ENCODE measurements at places on chromosomes 2 and 18.

DNA sequence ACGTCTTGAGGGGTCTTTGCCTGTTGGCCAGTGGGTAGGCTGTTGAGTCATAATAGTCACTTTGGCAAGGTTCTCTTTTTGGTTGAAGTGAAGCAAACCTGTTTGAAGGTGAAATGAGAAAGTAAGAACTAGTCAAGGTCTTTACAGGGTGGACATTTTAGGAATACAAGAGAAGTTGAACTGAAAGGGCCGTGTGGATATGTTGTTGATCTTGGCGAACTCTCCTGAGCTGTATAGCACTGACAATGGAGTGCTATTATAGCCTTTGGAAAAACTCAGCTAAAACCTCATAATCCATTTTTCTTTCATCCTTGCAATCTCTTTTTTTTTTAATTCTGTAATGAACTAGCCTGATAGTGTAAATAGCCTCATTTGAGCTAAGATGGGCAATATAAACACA lies 248.1 kb downstream of the MEIS1 start:
- no peak for DNase-seq

DNA sequence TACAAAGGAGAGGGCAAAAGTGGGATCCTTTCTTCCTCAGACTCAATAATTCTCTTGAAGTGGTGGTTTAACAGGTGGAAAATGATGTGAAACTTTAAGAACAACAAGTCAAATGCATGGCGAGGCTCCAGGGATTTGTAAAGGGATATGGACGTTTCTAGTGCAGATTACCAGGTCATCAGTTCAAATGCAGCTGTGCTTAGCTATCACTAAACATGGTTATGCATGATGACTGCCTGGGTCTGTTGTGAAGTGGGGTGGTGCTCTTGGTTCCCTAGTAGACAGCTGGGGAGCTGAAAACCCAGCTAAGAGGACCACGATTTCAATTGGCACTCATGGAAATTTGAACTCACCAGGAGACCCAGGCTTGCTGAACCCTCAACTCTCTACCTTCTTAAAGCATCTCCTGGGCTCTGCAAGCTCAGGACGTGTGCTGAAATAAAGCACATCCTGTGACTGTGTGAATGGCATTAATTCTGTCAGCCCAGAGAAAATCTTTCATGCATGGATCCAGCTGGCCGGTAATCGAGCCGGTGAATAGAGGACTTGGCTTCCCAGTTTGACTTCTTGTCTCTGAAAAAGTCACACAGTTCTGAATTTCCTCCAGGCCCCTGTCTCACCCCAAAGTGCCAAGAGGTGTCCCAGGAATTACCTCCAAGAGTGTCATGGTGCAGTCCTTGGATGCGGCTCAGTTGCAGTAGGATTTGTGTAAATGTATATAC lies 146.1 kb downstream of the MTX2 start:
- DNase-seq: no peak

DNA sequence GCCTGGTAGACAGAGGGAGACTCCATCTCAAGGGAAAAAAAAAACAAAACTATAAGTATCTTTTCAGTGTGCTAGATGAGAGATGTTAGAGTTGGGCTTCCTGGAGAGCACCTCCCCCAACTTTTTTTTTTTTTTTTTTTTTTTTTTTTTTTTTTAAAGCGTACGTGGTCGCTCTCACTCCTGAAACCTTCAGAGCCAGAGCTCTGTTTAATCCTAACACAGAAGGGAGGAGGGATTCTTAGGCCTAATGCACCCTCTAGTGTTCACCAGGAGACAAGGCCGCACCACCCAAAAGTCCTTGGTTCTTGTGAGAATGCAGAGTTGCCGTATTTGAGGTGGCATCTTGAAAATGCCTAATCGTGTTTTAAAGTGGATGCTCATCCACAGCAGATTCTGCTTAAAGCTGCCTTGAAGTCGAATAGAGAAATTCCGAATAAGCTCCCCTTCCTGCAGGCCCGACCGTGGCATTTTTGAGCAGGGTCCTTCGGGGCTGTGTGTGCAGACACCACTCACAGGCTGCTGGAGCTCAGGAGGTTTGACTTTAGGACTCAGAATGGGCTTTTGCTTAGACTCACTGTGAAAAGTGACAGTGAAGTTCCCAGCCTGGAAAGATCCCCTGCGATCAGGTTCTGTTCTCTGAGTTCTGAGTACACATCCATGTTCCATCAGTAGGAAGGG lies 252.6 kb downstream of the AGAP1 start:
- peak; percentile 62 for DNase-seq

GRCh38 chr18:57059366-57059765 lies 87.5 kb upstream of the BOD1L2 start:
- no peak for DNase-seq

GRCh38 chr18:7608781-7609201 lies 41.7 kb downstream of the PTPRM start:
- no peak for DNase-seq

DNA sequence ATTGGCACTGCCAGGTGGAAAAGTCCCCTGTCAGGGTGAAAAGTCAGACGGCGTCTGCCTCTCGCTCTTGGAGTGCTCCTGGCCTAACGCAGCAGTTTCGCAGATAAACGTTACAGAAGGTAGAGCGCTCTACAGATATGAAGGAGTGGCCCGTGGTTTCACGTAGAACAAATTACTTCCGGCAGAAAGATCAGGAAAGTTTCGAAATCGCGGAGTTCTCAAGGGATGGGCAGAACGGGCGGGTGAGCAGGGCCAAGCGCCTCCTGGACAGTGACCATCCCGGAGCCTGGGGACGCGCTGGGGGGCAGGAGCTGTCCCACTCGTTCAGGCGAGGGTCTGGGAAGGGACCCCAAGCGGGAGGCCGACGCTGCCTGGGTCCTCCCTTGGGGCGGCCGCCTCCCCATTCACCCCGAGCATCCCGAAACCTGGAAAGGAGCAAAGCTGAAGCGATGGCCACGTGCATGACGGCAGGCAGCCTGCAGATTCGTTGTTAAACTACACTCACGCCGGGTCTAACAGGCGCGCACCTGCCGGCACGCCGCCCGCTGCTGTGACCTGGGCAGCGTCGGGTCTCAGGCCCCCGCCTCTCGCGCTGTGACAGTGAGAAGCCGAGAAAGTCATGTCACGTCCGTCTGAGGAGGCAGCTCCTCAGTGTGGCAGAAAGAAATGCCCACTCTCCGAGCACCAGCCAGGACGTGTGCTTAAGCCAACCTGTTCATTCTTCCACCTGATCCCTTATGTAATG lies 122.9 kb upstream of the SALL3 start:
- DNase-seq: no peak
